Kidney capillary endothelial cell (primary cell): ENCODE measurements at places on chromosomes 12 and 14.

DNA sequence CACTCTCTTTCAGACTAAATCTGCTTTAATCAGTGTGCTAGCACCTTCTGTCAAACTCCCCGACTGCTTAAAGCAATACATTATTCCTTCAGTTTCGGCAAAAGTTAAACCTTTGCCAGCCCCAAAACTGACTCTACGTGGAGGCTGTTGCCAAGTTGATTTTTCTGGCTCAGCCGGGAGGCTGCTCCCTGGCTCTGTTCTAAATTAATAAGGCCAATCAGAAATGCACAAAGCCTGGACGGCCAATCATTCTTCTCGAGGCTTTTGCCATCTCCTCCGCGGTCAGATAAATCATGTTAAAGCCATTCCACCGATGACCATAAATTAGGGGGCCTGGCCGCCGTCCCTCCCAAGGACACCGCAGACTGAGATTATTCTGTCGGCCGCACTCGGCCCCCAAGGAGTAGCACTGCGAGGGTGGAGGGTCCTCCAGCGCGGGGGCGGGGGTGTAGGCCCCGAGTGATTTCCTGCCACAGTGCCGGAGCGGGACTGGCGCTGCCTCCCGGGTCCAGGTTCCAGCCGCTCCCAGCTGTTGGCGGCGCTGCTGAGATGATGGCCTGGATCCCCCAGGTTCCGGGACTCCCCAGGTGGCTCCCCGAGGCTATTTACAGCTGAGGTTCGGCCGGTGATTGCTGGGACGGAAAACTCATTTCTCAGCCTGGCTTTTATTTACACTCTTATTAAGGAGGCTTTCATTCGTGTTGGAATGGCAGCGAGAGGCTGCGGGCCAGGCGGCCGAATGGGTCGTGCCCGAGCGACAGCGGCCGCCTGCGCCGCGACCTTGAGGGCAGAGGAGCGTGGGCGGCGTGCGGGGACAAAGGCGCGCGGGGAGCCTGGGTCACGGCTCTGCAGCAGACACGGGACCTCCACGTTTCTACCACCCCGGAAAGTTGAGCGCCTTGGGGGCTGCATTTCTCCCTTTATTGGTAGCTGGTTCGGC is 165.1 kb downstream of the MON2 start:
- peak; percentile 61 for DNase-seq

- DNase-seq: no peak
Observed at GRCh38 chr12:39736406-39736805, 116.8 kb upstream of the ABCD2 start.

- no peak for DNase-seq
Observed at GRCh38 chr14:56094076-56094475, 24.1 kb upstream of the PELI2 start.

DNA sequence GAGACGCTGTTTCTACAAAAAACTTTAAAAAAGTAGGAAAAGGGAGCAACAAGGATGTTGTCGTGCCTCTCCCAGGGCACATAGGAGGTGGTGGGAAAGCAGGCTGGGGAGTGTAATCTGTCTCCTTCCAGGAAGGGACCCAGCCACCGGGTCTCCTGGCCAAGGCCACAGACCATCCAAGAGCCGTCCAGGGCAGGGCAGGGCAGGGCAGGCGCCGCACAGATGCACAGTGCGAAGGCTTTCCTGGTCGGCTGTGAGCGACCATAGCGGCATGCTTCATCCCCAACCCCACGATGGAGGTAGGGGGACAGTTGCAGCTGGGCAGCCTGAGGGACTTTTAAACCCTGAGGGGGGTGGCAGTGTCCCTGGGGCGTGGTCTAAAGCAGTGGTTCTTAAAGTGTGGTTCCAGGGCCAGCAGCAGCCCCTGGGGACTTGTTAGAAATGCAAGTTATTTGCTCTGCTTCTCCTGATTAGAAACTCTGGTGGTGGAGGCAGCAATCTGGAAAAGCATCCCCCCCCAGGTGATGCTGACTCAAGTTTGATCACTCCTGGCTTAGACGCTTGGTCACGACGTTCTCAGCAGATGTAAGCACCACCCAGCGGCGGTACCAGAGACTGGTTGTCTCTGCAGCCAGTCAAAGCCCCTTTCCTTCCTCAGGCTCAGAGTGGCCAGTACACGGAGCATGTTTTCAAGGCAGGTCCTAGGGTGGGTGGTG is 197.4 kb upstream of the PRMT8 start:
- no peak for DNase-seq

DNA sequence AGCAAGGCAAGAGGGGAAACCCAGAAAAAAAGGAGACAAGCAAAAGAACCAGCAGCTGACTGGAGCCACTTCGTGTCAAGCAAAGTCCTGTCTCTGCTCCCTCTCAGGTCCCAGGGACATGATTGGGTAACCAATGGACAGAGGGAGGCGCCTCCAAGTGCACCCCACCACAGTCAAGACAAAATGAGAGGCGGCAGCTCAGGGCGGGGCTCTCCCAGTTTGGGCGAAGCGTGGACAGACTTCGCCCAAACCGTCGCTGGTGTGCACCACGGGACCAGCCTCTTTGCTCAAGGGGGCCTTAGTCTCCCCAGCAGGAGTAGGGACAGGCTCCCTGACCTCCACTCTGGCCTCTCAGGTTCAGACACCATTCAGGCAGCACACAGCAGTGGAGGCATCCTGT is 1.5 kb upstream of the BEGAIN start:
- DNase-seq: no peak

GRCh38 chr14:106442857-106443256 is 916.5 kb downstream of the TMEM121 start:
- DNase-seq: no peak

- DNase-seq: no peak
Observed at GRCh38 chr12:2083561-2083960, 30.8 kb downstream of the CACNA1C start.

DNA sequence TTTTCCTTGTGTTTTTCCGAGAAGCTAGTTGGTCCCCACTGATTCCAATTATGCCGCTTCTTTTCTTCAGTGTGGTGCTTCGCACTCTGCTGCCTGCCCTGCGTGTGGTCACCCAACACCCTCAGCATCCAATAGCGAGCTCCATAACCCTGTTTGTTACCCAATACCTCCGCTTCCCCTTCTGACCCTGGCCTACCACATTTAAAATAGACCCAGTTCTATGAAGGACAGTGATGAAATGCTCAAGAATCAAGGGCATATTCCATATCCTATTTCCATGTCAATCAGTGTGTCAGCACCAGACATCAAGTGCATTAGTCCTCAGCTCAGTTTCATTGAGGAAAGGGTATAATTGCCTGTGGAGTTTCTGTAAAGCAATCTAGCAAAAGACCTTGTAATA is 9.5 kb downstream of the NDRG2 start:
- no peak for DNase-seq

- no peak for DNase-seq
Observed at GRCh38 chr14:93171376-93171775, 13.3 kb downstream of the MOAP1 start.

GRCh38 chr12:53431187-53431586 is 7.5 kb downstream of the AMHR2 start:
- DNase-seq: no peak

DNA sequence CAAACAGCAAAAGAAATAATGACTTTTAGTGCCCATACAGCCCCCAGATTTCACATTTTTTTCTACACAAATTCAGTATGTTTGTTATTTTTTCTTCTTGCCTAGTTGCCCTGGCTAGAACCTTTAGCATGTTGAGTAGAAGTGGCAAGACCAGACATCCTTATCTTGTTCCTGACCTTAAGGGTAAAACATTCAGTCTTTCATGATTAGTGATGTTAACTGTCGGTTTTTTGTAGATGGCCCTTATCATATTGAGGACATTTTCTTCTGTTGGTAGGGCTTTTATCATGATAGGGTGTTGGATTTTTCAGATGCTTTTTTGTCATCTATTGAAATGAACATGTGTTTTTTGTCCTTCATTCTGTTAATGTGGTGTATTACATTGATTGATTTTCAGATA is 17.1 kb downstream of the IRAK3 start:
- no peak for DNase-seq

- no peak for DNase-seq
Observed at GRCh38 chr12:90593596-90594295, 361.2 kb downstream of the CCER1 start.

- peak; percentile 88 for DNase-seq
Observed at GRCh38 chr12:117486840-117487659, 125.6 kb upstream of the NOS1 start.

DNA sequence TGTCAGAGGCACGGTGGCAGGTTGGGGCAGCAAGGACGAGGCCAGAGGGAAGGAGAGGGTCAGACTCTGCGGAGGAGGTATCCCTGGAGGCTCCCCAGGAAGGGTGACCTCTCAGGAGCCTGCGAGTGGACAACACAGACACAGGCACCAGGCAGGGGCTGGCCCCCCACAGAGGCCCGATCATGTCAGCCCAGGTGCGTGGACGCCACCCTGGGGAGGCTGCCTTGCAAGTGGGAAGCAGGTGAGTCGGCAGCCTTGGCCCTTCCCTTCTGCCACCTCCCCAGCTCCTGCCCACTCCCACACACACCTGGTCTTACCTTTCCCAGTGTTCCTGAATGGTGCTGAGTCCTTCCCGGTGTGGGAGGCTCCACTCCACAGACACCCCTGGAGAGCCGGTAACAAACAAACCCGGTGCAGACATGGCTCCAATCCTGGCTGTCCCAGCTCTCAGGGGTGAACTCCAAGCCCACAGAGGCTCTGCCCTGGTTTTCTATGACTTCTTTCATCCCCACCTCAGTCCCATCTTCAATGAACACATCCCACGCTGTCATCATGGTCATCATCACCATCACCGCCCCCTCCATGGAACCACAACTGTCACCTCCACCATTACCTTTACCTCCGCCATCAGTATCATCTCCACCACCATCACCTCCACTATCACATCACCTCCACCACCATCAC is 5.2 kb downstream of the ZBTB42 start:
- DNase-seq: no peak

- DNase-seq: no peak
Observed at GRCh38 chr14:32339188-32339587, 10.1 kb downstream of the AKAP6 start.

DNA sequence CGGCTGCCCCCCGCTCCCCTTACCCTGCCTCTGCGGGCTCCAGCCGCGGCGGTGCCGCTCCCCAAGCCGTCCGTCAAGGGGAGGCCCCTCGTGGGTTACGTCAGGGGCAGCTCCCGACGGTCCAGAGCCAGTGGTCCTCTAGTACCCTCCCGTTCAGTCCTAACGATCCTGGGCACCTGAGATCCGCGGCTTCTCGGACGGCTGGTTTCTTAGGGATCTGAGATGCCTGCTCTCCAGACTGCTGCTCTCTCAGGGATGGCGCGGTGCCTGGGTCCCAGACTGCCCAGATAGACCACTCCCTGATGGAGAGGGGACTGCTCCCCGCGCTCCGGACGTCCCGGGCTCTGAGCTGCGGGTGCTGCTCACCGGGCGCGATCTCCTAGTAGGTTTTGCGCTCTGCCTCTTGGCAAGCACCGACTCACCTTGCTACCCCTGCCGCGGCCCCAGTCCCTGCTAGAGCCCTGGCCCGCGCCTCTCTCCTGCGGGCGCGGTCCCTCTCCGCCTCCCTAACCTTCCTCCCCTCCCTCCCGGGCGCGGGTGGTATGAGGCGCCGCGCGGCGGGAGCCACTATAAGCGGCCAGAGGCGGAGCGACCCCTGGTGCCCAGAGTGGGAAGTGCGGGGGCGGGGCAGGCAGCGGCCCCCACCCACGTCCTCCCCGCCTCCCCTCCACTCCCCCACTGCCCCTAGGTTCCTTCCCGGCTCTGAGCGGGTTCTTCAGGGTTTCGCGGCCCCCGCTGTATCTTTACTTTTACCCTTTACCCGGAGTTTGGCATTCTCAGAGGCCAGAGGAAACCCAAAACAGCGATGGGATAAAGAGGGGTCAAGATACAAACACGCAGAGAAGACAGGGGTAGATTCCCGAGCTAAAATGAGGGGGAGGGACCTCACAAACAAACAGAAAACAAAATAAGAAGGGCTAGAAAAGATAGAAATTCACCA is at the start of gene C1QL4:
C1QL4 (minus strand) TSS at position 544 of the 940 bp plus-strand sequence. CDS start 711 bp downstream, outside the sequence.
- DNase-seq: no peak

- DNase-seq: no peak
Observed at GRCh38 chr12:49904601-49905000, 901 bp upstream of the FAIM2 start.

DNA sequence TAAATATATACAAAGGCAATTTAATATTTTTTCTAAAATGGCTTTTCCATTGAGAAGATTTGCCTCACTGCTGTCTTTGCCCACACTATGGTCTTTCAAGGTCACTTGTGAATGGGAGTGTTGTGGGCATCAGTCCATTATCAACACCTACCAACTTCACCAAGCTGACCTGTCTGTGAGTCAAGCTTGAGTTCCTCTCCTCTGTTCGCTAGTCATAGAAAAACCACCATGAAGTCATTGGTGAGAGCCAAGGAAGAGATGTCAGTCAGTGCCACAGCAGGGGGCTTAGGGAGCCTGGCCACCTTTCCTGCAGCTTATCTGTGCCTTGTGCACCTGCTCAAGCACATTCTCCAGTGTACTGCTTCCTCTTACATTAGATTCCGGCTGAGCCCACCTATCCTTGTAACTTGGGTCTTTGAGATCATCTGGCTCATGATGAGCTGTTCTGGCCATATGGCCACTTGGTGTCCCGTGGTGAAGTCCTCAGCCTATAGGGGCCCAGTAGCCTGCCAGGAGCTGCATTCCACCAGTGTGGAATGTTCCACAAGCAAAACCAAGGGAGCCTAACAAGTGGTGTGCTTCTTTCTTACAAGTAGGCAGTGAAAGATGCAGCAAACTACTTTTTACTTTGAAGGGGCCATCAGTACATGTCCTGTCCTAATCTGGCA is 80.8 kb upstream of the C12orf71 start:
- DNase-seq: no peak

GRCh38 chr12:4174417-4174816 is 99.1 kb upstream of the CCND2 start:
- no peak for DNase-seq

DNA sequence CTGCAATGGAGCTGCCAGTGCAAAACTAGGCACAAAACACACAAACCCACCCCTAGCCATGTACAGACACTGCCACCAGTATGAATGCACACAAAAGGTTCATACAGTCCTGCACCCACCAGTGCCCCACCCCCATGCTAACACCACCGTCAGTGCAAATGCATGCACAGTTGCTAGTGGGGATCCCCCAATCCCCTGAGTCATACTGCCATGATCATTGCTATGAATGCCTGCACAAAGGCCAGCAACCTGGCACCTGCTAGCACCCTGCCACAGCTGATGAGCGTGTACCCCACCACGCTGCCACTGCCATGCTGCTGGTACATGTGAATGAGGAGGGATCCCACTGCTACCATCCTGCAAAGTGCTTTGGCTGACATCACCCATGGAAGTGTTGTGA is 23.9 kb downstream of the PZP start:
- no peak for DNase-seq

GRCh38 chr14:93960108-93960475 is 16.3 kb downstream of the ASB2 start:
- DNase-seq: no peak

DNA sequence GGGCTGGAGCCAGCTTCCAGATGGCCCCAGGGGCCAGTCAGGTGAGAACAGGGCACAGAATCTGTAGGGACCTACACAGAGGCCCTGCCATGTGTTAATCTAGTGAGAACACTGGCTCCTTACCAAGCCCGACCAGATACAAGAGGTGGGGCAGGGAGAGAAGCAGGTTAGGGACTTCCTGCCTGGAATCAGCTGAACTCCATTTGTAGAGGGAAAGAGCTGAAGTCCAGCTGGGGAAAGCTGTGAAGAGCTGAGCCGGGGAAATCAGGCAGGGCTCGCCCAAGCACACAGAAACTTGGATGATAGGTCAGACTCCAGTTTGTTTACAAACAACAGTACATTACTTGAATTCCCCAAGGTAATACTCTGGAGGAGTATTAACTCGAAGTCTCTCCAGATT is 46.7 kb downstream of the PTGER2 start:
- DNase-seq: no peak

GRCh38 chr12:67710582-67710981 is 62.0 kb downstream of the DYRK2 start:
- DNase-seq: no peak

GRCh38 chr14:92259613-92260357 is 63.2 kb upstream of the SLC24A4 start:
- peak; percentile 7 for DNase-seq
